ENCODE measurements at places on chromosomes 1 and 21.

- no peak for DNase-seq
Measured at GRCh38 chr21:14097881-14098499, 112.8 kb downstream of the LIPI start.

- no peak for DNase-seq
Measured at GRCh38 chr1:21124846-21125245, 51.9 kb downstream of the EIF4G3 start.

GRCh38 chr1:155466996-155467395 is 95.6 kb downstream of the ASH1L start:
- DNase-seq: no peak

DNA sequence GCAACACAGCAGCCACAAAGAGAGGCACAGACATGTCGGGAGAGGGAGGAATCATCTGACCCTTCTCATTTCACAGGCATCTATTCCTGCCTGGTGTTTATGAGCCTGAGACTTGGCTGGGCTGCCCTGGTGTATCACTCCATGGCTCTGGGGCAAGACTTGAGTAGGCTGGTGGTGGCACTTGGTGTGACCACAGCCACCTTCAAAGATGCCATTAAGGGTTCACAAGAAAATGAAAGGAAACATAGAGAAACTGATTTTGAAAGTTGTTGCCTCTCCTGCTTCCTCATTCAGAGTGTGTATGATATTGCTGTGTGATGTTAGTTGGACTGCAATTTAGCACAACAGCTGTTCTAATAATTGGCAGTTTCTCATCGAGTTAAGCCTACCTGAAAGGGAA is 298.8 kb downstream of the FAM72C start:
- no peak for DNase-seq

DNA sequence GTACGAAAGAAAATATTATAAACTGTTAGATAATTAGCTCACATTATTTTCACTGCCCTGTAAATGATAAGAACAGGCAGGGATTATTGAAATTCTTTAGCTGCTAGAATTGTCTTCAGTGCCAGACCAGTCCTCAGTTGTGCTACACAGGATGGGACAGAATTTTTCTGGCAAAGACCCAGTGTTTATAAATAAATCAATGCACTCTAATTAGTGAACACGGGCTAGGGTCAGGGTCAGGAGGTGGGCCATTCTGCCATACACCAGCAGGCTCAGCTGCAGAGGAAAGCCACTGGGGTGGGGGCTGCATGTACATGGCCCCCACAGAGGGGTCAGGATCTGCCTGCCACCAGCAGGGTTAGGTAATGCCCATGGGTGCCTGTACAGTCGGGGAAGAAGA is 6.4 kb downstream of the BCAR3 start:
- no peak for DNase-seq

GRCh38 chr21:35321322-35322200 is 272.5 kb upstream of the RUNX1 start:
- no peak for DNase-seq

- no peak for DNase-seq
Measured at GRCh38 chr1:233367057-233367803, 39.7 kb downstream of the MAP3K21 start.

GRCh38 chr1:228410671-228411070 is 4.0 kb upstream of the TRIM11 start:
- DNase-seq: no peak

GRCh38 chr1:55696181-55696754 is 481.1 kb upstream of the USP24 start:
- DNase-seq: no peak

DNA sequence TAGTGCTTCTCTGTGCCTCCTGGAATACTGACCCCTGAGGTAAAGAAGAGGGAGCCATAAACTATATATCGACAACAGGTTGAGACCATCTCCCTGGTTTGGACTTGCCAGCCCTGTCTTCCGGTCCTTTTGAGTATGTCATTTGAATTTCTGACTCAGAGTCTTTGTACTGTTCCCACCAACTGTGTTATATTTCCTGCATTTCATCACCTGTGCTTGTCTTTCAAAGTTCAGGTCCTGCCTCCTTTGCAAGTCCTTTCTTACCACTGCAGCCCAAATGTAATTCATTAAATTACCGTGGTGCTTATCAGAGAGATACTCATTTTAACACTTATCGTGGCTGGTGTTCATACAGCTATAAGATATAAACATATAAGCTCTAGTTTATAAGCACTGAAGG is 10.7 kb downstream of the AK5 start:
- no peak for DNase-seq

- DNase-seq: no peak
Measured at GRCh38 chr1:240806200-240806745, 194.3 kb upstream of the GREM2 start.

DNA sequence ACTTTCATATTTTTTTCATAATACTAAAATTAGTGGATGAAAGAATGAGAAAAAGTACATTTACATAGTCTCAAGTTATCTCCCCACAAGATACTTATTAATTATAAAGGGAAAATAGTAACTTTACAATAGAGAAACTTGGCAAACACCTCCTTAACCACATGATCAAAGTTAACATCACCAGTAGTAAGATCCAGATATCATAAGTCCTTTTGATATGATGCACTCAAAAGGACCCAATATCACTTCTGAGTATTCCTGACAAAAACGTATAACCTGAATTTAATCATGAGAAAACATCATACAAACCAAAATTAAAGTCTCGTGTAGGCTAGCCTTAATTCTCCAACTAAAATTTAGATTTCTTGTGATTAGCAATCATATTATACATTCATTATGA is 67.4 kb downstream of the LYST start:
- no peak for DNase-seq

DNA sequence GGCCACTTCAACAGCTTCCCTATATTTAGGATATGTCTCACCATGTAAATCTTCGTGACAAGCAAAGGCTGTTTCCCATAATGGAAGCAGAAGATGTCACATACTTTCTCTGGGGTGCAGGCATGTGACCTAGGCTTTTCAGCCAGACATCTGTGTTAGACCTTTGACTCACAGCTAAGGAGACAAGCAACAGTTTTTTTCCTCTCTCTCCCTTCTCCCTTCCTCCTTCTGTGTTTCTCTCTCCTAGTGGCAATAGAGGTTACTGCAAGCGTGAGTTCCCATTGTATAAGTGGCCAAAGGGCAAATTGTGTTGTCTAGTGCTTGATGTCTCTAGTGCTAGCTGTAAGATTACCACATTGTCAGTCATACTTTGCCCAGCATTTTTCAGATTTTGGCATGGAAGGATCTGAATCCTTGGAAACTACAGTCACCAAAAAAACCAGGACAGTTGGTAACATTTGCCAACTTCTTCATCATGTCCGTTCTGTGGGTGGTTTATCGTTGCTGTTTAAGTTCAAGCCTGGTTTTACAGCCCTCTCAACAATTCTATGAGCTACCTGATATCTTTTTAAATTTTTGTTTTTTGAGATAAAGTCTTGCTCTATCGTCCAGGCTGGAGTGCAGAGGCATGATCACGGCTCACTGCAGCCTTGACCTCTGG is 44.4 kb upstream of the RABGAP1L start:
- DNase-seq: no peak

GRCh38 chr21:34889676-34890469 is 159.2 kb downstream of the RUNX1 start:
- DNase-seq: peak; percentile 21

- no peak for DNase-seq
Measured at GRCh38 chr1:221343136-221343535, 398.8 kb downstream of the DUSP10 start.

GRCh38 chr1:95042286-95042685 is 30.5 kb downstream of the ALG14 start:
- no peak for DNase-seq

DNA sequence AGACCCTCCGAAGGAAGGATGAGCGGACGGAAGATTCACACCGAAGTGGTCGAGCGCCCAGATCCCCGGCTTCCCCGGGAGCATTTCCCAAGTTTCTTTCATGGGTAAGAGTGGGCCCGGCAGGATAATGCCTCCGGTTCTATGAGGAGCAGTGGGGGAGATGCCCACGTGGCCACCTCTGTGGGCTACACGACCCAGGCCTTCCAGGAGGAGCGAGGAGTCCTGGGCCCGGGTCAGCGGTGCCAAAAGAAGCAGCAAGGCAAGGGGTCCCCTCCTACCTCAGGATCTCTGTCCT is 7.9 kb upstream of the NBPF11 start:
- no peak for DNase-seq

DNA sequence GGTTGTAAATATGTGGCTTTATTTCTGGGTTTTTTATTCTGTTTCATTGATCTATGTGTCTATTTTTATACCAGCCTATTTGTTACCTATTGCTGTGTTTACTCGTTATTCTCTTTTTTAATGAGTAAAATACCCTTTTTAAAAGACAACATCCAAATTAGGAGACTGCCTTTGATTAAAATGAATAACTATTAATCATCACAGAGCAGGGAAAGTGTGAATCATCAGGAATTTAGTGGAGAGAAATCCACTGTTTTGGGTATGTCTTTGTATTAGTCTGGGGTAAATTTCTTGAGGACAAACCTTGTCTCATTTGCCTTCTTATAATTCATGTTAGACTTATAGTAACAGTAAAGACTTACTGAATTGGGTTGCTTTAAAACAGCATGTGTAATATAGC is 12.1 kb downstream of the DISC1 start:
- DNase-seq: no peak

DNA sequence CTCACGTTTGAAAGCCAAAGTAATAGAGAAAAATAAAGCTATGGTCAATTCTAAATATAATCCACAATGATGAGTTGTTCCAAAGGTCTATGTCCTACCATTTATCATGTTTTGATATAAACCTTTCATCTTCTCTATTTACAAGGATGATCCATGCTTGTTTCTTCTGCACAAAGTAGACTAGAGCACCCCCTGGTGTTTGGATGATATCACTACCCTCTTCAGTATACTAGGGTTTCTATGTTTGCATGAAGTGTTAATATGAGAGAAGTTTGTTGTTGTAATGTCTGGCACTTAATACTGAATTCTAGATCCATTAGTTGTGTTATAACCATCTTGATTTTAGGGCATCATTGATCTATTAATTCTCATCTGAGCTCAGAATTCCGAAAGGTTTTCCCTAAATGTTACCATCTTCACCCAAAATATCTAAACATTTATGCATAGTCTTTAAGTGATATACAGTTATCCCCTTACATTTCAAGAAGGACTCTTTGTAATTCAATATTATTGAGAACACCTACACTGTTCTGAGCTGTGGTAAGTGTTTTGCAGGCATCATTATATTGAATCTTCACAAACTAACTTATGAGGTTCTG is 21.1 kb downstream of the CLDN8 start:
- no peak for DNase-seq

- DNase-seq: no peak
Measured at GRCh38 chr1:99599678-99600175, 46.2 kb upstream of the PALMD start.

- DNase-seq: no peak
Measured at GRCh38 chr21:16095005-16095404, 365.2 kb downstream of the USP25 start.

- DNase-seq: no peak
Measured at GRCh38 chr21:19228226-19228625, 824.6 kb upstream of the TMPRSS15 start.

- DNase-seq: no peak
Measured at GRCh38 chr1:86953167-86953566, 38.7 kb downstream of the HS2ST1 start.

Data from NCI-H1048 (cell line).